ENCODE measurements at places on chromosomes 6 and 20. TPM values are rescaled to one million over a fixed set of nuclear protein-coding genes. Genes with fewer than 3 reads are reported as not detected.

CTAGE9 gene
- total RNA-seq = not detected

NKAIN4 gene
- not detected for total RNA-seq

BIRC7 gene
- not detected for total RNA-seq

NECAB3 gene
- total RNA-seq = 21.4 TPM

NKX2-2 gene
- not detected for total RNA-seq

ZGPAT gene
- total RNA-seq = 35.1 TPM

LRRN4 gene
- 0.14 TPM for total RNA-seq

HLA-DMA gene
- total RNA-seq = 0.28 TPM

OPN5 gene
- not detected for total RNA-seq

MUC21 gene
- not detected for total RNA-seq

IRF4 gene
- total RNA-seq = not detected

LRP11 gene
- total RNA-seq = 103 TPM

FUCA2 gene
- total RNA-seq = 31.8 TPM

LRRC1 gene
- 16.4 TPM for total RNA-seq

HTR1B gene
- total RNA-seq = 0.70 TPM

GSTA2 gene
- not detected for total RNA-seq

ZNF165 gene
- 2.5 TPM for total RNA-seq

TRAPPC3L gene
- total RNA-seq = not detected

Data from airway epithelial cell (primary cell).